ENCODE measurements at places on chromosomes 11 and 22.

- DNase-seq = no peak
Measured at GRCh38 chr11:70220136-70220535, 17.0 kb downstream of the FADD start.

DNA sequence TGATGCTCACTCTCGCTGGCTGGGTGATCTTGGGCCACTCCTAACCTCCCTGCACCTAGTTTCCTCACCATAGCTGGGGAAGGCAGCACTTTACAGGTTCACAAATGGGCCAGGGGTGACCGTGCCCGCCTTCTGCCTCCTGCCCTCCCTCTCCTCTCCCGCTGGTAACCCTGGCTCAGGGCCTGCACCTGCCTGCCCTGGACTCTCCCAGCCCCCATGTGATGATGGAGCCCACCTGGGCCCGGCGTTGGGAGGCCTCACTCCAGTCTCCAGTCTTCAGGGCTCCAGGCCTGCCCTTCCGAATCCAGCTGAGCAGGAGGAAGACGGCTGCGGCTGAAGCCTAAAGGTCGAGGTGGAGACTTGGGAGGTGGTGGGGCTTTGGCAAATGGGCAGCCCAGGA, 152.9 kb downstream of the CACNA1I start:
- no peak for DNase-seq

GRCh38 chr22:40157330-40157945, 20.3 kb upstream of the TNRC6B start:
- no peak for DNase-seq

- no peak for DNase-seq
Measured at GRCh38 chr11:35655856-35656255, 6.7 kb upstream of the TRIM44 start.

DNA sequence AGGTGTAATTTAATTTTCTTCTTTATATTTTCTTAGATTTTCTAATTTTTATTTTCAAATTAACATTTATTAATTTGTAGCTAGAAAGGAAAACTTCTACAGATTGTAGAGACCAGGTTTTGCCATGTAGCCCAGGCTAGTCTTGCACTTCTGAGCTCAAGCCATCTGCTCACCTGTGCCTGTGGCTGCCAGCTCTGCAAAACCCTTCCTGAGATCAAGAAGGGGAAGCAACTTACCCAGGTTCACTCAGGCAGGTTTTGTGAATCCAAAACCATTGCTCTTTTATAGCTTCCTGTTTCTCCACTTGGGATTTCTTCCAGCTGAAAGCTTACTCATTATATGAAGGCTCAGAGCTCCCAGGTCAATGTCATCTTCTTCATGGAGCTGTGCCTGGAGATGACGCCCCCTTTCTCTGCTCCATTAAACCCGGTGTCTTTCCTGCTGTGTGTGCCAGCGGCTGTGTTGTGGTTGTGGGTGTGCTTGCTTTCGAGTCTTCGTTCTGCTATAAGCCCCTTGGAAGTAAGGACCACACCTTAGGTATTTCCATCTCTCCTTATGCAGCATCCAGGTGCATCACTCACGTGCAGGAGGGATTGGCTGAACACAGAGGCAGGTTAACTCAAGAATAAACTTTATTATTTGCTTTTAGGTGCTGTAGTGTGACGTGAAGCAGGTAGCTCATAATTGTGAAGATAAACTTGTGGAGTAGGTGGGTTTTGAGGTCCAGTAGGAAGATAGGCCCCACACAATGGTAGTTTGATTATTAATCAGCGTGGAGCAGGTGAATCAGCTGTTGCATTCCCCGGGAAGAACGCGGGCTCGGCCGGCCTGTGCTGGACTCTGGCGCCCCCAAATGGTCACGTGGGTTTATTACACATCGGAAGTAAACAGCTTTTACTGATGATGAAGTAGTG, 42.2 kb upstream of the INCENP start:
- DNase-seq = peak; percentile 85

DNA sequence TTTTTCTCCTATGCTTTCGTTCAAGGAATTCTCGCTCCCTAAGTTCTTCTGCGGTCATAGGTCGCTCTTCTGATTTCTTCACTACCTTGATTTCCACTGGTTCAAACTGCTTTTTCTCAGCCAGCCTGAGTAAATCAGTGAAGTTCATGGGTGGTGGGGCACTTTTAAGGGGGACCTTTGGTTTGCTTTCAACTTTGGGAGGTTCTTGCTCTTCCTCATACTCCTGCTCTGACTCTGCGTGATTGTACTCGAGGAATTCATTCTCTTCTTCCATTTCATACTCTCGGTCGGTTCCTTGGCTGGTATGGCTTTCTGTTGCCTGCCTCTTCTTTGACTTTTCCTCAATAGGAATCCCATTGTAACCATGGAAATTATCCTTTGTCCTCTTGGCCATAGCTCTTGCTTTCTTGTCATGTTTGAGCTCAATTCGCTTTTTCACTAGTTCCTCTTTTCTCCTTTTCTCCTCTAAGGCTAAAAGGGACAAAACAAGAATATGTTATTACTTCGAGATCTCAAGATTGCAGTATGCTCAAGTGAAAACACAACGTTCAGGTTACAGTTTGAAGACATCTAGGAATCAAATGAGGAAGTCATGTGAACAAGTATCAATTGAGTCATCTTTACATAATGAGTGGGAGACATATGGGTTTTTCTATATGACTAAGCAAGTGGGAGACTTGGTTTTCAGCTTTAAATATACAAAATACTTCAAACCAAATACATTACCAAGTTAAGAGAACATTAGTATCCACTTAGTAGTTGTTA, 16.2 kb downstream of the MISFA start:
- no peak for DNase-seq

- no peak for DNase-seq
Measured at GRCh38 chr22:30435674-30436126, 10.1 kb downstream of the MTFP1 start.

GRCh38 chr11:36007127-36007655, 63.3 kb downstream of the LDLRAD3 start:
- DNase-seq = no peak

DNA sequence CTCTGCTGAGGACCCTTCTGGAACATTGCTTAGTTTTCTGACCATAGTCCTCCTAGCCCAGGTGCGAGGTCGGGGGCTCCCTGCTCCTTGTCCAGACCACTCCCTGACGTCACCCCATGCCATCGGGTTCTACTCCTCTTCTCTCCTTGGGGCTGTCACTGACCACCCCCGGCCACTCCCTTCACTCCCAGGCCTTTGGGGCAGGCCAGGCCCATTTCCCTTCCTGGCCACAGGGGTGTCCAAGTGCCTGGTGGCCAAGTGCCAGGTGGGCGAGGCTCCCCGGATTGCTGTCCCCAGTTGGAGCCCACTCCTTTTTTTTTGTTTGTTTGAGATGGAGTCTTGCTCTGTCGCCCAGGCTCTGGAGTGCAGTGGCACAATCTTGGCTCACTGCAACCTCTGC, 19.5 kb downstream of the MRGPRD start:
- DNase-seq = no peak

DNA sequence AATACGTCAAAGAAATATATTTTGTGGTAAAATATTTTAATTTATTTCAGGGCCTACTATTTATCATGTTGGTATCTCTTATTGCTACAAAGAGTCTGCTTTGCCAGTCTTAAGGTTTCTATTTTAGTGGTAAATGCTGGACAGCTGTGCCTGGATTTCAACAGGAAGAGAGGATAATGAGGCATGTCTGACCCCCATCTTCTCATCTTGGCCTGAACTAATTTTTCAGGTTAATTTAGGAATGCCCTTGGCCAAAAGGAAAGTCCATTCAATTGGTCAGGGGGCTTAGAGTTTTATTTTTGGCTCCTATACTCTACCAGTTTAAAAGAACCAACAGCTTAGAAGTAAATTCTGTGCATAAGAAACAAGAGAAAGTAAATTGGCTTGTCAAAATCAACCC, 428.2 kb downstream of the LUZP2 start:
- DNase-seq = no peak

GRCh38 chr11:93512073-93512475, 31.1 kb downstream of the SMCO4 start:
- no peak for DNase-seq

- DNase-seq = no peak
Measured at GRCh38 chr11:12213883-12214282, 103.5 kb downstream of the MICAL2 start.

- DNase-seq = no peak
Measured at GRCh38 chr22:29531419-29531818, 22.1 kb downstream of the THOC5 start.

GRCh38 chr11:42337786-42338455, 878.5 kb upstream of the LRRC4C start:
- DNase-seq = no peak

- DNase-seq = no peak
Measured at GRCh38 chr11:80383655-80384054, 942.8 kb upstream of the TENM4 start.

GRCh38 chr22:46240506-46240905, 9.6 kb downstream of the CDPF1 start:
- DNase-seq = no peak
